ENCODE measurements at places on chromosomes 1 and 21. TPM values are rescaled to one million over a fixed set of nuclear protein-coding genes. Genes with fewer than 3 reads are reported as not detected.

The KIF14 gene
- total RNA-seq, result 0.78 TPM

The NBPF10 gene
- total RNA-seq, result 10.5 TPM

The CNR2 gene
- 0.30 TPM for total RNA-seq

The THEM5 gene
- total RNA-seq, result not detected

The TMPRSS2 gene
- 71.6 TPM for total RNA-seq

- H3K27ac ChIP-seq, result peak overlapping the region; percentile 89
- no peaks in the 10 kb centered on the region for H3K27me3 ChIP-seq
- H3K4me1 ChIP-seq, result peaks cover 7% of the 10 kb centered on the region
- H3K36me3 ChIP-seq, result no peaks in the 10 kb centered on the region
Observed at GRCh38 chr1:150514913-150515327, 632 bp upstream of the FALEC start.

DNA sequence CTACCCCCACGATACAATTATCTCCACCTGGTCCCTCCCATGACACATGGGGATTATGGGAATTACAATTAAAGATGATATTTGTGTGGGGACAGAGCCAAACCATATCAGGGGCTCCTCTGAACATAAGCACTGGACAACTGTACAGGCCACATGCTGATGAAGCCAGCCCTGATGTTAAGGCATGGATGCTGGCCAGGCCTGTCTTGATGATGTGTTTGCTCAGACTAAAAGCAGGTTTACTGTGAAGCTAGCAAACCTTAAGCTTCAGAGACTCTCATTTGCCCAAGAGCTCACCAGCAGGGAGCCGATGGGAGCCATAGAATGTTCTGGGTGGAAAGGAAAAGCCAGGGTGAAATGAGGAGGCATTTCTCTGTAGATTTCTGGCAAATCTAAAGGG, 135.3 kb upstream of the KCNK1 start:
- H3K4me3 ChIP-seq, result no peak overlapping the region
- H3K36me3 ChIP-seq, result no peaks in the 10 kb centered on the region
- no peaks in the 10 kb centered on the region for H3K4me1 ChIP-seq
- no peak for DNase-seq

GRCh38 chr1:171799166-171799565, 17.7 kb downstream of the METTL13 start:
- H3K27ac ChIP-seq, result no peak overlapping the region
- peaks cover 11% of the 10 kb centered on the region for H3K4me1 ChIP-seq
- H3K36me3 ChIP-seq, result peaks cover 30% of the 10 kb centered on the region

- H3K27ac ChIP-seq, result no peak overlapping the region
- H3K27me3 ChIP-seq, result no peaks in the 10 kb centered on the region
- H3K4me3 ChIP-seq, result no peak overlapping the region
Observed at GRCh38 chr1:229286099-229286766, 15.3 kb downstream of the RAB4A start.

- no peaks in the 10 kb centered on the region for H3K27me3 ChIP-seq
- H3K4me3 ChIP-seq, result no peak overlapping the region
- H3K36me3 ChIP-seq, result peaks cover 13% of the 10 kb centered on the region
Observed at GRCh38 chr1:39128959-39129358, 75.5 kb upstream of the MACF1 start.

DNA sequence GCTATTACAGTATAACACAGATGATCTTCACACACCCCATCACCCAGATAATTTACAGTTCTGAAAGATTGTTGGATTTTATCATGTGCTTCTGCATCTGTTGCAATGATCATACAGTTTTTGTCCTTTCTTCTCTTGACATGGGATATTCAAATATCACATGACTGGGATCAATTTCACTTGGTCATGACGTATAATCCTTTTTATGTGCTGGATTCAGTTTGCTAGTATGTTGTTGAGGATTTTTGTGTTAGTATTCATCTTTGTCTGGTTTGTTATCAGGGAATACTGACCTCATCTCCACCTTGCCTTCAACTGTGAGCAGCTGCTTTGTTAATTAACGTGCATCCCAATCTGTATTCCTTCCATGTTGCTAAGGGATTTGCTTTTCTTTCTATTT, 44.7 kb upstream of the DISC1 start:
- H3K36me3 ChIP-seq, result no peaks in the 10 kb centered on the region
- H3K27ac ChIP-seq, result no peak overlapping the region
- H3K4me1 ChIP-seq, result no peaks in the 10 kb centered on the region
- H3K27me3 ChIP-seq, result no peaks in the 10 kb centered on the region
- H3K4me3 ChIP-seq, result no peak overlapping the region

- no peak overlapping the region for H3K4me3 ChIP-seq
- no peaks in the 10 kb centered on the region for H3K27me3 ChIP-seq
- H3K36me3 ChIP-seq, result no peaks in the 10 kb centered on the region
- no peak overlapping the region for H3K27ac ChIP-seq
- H3K4me1 ChIP-seq, result peaks cover 18% of the 10 kb centered on the region
- no peak for DNase-seq
Observed at GRCh38 chr1:65044411-65044810, 78.1 kb upstream of the JAK1 start.

DNA sequence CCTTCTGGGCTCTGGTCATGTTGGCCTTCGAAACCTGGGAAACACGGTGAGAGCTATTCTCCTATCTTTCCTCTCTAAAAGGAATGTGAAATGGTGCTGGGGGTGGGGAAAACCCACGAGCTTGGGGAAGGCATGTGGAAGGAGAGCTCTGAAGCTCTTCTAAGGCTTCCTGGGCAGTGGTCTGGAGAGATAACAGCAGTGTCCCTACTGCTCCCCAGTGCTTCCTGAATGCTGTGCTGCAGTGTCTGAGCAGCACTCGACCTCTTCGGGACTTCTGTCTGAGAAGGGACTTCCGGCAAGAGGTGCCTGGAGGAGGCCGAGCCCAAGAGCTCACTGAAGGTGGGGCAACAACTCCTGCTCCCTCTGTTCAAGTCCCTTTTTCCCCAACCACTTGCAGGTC, 2.8 kb downstream of the USP21 start:
- H3K36me3 ChIP-seq, result peaks cover 3% of the 10 kb centered on the region
- DNase-seq, result no peak
- H3K27me3 ChIP-seq, result no peaks in the 10 kb centered on the region
- no peak overlapping the region for H3K4me3 ChIP-seq
- no peak overlapping the region for H3K27ac ChIP-seq

DNA sequence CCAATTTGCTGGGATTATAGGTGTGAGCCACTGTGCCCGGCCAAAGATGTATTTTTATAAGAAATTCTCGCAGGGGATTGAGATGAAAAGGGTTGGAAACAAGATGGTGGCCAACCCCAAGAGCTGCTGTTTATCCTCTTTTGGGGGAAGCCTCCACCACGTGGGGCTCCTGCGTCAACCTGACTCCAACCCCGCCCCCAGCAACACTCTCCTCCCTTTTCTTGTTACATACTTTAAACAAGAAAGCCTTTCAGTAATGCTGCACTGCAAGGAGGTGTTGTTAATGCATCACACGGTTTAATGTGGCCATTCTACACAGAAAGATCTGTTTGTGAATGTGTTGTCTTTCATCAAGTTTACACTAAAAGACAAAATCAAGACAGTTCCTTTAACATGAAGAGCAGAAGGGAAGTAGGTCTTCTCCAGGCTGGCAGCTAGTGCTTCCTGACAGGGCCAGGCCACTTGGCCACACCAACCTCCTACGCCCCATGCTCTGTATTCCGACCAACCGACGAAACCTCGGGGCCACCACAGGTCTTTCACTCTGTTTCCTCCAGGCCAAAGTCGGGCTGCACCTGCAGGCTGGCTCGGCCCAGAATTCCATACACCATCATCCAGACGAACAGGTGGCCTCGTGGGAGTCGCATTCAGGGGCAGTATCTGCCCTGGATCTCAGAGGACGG, 25.9 kb downstream of the C2CD2 start:
- H3K4me3 ChIP-seq, result no peak overlapping the region
- peaks cover 49% of the 10 kb centered on the region for H3K4me1 ChIP-seq
- H3K36me3 ChIP-seq, result no peaks in the 10 kb centered on the region
- peak overlapping the region; percentile 92 for H3K27ac ChIP-seq

DNA sequence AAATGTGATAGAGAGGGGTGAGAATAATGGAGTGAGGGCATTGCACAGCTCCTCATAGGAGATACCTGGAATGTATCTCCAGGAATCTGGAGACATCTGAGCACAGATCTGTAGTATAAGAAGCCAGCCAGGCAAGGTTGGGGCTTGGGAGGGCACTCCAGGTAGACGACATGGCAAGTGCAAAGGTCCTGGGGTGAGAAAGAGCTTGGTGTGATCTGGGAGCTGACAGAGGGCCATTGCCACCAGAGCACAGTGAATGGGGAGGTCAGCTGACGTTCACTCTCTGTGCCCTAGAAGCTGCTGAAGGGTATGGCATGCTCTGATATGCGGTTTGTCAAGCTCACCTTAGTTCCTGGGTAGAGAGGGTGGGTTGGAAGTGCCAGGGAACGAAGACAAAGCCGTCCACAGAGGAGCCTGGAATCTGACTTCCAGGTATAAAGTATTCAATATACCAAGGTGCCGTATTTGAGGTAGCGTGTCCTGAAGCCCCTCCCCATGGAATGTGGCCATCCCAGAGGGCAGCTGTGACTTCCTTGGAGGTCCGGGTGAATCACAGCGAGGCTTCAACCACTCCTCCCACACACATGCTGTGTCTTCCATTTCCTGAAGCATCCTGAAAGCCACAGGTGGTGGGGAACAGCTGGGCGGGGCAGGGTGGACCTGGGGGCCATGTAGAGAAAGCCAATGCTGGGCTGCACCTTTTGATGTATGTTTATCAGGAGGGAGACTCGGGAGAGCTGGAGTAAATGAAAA, 182.7 kb upstream of the KLHDC7A start:
- H3K4me1 ChIP-seq, result no peaks in the 10 kb centered on the region
- no peak overlapping the region for H3K4me3 ChIP-seq
- no peaks in the 10 kb centered on the region for H3K36me3 ChIP-seq
- no peak overlapping the region for H3K27ac ChIP-seq
- H3K27me3 ChIP-seq, result no peaks in the 10 kb centered on the region

DNA sequence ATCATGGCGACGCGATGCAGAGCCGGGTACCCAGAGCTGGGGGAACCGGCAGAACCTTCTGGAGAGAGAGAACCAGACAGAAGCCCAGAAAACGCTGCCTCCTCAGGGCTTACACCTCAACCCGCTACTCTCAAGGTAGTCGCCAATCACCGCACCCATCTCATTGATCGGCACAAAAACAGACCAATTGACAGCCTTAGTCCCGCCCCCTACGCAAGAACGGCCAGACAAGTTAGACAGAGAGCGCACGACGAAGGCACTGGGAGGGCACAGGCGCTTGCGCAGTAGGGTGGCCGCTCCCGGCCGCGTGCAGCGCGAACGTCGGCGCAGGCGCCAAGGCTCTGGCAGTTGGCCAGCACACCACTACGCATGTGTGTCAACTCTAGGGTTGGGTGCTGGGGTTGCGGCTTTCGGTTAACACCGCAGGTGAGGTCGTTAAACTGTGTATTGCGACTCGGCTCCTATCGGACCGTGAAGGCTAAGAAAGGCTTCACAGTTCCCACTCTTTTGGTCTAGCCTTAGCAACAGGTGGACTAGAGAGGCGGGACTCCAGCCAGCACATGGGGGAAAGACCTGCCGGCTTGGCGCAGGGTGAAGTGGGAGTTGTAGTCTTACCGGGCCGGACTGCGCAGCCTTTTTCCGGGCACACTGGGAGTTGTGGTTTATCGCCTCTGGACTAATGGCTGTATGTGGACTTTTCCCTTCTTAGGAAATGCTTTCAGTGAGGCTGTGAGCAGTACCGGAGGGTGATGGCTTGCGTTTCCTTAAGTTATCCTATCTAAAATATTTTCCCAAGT, at the start of the genes CCT3 and TSACC:
Gene CCT3, minus strand, starts transcription at position 113 of the 797 bp plus-strand sequence. Its CDS starts 108 bp downstream, at position 5.
Gene TSACC, plus strand, starts transcription at position 347 of the 797 bp plus-strand sequence. CDS start 1,232 bp downstream, outside the sequence.
- H3K27me3 ChIP-seq, result no peaks in the 10 kb centered on the region
- peak; percentile 100 for DNase-seq

DNA sequence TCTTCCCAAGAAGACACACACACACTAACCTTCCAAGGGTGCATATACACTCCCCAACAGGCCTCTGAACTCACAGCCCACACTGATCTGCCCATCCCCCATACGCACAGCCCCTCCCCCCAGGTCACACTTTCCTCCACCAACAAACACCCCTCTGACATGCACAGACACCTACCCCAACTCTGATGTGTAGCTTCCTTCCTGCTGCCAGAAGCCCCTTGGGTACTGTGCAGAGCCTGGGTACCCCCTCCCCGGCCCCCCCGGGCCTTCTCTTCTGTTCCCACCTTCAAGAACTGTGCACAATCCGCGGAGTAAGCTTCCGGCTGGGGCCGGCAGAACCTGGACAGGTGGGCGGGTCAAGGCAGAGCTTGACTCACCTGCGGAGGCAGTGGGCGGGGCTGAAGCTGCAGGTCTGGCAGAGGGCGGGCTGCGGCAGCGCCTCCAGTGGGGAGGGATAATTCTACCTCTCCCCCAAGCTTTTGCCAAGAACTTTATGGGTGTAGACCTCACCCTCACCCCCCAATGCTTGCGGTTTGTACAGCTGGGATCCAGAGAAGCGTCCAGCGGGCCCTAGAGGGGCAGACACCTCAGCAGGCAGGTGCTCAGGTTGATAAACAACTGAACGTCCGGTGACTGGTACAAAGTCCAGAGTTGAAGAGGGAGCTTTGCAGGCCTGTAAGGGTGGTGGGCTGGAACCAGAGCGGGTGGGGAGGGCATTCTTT, at the start of gene C1orf210:
Gene C1orf210, minus strand, starts transcription at position 313 of the 722 bp plus-strand sequence. CDS start 2,311 bp downstream, outside the sequence.
- H3K4me1 ChIP-seq, result no peaks in the 10 kb centered on the region
- H3K27me3 ChIP-seq, result no peaks in the 10 kb centered on the region
- peak within 1 kb of the TSS; percentile 60 for H3K27ac ChIP-seq
- no peaks in the 10 kb centered on the region for H3K36me3 ChIP-seq

DNA sequence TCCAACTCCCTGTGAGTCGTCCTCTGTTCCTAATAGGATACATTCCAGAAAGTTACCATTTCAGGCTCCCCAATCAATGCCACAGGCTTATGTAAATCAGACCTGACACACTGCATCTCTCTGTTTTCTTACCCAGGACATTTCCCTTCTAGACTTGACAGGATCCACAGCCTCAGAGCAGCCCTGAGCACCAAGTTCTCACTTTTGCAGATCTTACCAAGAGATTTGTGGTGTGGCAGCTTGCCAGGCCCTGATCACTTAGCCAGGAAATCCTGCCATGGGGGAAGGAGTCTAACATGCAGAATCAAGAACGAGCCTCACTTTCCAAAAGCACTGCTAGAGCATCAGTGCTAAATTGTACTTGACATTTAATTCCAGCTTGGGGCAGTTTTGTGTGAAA, 202.9 kb downstream of the TBX15 start:
- H3K4me1 ChIP-seq, result no peaks in the 10 kb centered on the region
- no peak overlapping the region for H3K4me3 ChIP-seq
- DNase-seq, result no peak
- H3K36me3 ChIP-seq, result no peaks in the 10 kb centered on the region
- no peaks in the 10 kb centered on the region for H3K27me3 ChIP-seq

GRCh38 chr1:245917403-245917802, 589.7 kb downstream of the SMYD3 start:
- H3K27ac ChIP-seq, result no peak overlapping the region
- no peaks in the 10 kb centered on the region for H3K27me3 ChIP-seq
- no peaks in the 10 kb centered on the region for H3K36me3 ChIP-seq
- H3K4me3 ChIP-seq, result no peak overlapping the region
- no peak for DNase-seq

- no peaks in the 10 kb centered on the region for H3K4me1 ChIP-seq
- DNase-seq, result no peak
- H3K4me3 ChIP-seq, result no peak overlapping the region
- H3K27me3 ChIP-seq, result no peaks in the 10 kb centered on the region
- H3K27ac ChIP-seq, result no peak overlapping the region
Observed at GRCh38 chr1:29412591-29412990, 176.3 kb downstream of the PTPRU start.
